ENCODE measurements at places on chromosomes 12 and 14.

- no peak for DNase-seq
Observed at GRCh38 chr14:58633831-58634230, 3.9 kb upstream of the DACT1 start.

GRCh38 chr14:33452995-33453394 lies 497.9 kb downstream of the EGLN3 start:
- DNase-seq: no peak

- DNase-seq: no peak
Observed at GRCh38 chr12:87939182-87939581, 90.0 kb downstream of the C12orf50 start.

GRCh38 chr14:69464829-69465228 lies 19.7 kb upstream of the PLEKHD1 start:
- no peak for DNase-seq

DNA sequence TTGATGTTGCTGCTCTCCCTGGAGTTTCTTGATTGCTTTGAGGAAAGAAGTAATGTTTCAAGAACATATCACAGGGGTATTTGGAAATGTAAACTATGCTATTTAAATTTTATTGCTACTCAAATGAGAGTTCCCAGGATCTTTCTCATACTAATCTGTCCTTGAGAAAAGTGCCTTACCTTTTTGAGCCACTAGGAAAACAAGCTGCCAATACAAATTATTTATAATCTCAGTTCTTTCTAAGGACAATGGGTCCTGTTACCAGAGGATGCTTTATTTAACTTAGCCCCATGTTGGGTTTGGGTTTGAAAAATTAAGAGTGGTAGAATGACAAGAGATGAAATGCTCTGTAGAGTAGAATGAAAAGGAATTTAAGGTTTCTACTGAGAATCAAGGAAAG lies 258.2 kb upstream of the PRKD1 start:
- no peak for DNase-seq
